ENCODE measurements at places on chromosomes 2 and 18.

- DNase-seq = no peak
These were observed 25.5 kb downstream of the PLEK start for GRCh38 chr2:68390586-68390985.

DNA sequence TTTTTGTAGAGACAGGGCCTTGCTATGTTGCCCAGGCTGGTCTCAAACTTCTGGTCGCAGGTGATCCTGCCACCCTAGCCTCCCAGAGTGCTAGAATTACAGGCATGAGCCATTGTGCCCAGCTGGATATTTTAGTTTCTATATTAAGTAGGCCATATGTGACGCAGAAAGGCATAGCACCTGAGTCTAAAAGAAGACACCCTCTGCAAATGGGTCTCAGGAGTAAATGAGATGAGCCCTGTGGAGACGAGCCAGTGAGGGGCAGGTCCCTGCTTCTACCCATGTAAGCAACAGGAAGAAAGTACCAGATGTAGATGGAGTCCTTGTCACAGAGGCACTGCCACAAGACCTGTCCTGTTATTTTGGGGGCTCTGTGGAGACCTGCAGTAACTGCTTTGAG lies 322.4 kb downstream of the PTPRM start:
- DNase-seq = no peak

DNA sequence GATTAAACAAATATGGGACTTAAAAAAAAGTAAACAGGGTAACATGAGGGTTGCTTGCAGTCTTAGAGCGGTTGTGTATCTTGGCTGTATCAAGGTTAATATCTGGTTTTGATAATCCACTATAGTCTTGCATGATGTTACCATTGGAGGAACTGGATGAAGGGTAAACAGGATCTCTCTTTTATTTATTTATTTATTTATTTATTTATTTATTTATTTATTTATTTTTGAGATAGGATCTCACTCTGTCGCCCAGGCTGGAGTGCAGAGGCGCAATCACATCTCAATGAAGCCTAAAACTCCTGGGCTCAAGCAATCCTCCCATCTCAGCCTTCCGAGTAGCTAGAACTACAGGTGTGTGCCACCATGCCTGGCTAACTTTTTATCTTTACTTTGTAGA lies 42.9 kb upstream of the FAM124B start:
- DNase-seq = no peak

DNA sequence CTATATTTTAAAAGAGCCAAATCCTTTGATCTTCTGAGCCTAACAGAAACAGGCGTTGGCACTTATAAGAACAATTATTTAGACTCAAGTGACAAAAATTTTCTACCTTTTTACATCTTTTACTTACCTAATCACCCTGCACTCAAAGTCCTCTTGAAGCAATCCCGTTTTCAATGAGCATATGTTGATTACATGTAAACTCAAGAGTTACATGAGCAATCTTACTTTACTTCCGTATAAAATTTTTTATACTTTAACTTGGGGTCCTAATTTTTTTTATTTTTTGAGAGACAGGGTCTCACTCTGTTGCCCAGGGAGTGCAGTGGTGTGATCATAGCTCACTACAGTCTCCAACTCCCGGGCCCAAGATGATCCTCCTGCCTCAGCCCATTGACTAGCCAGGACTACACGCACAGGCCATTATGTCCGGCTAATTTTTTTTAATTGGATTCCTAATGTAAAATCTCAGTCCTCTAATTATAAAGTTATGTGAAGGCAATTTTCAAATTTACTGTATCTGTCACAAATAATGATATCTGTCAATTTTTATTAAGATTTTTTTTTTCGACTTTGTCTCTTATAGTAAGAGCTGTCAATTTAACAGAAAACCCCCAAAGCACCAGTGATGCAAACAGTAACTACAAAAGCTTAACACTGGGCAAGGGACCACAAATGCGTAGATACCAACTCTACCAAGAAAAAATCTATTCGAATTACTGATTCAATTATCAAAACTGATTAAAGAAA lies 19.1 kb upstream of the STPG4 start:
- DNase-seq = peak; percentile 47

DNA sequence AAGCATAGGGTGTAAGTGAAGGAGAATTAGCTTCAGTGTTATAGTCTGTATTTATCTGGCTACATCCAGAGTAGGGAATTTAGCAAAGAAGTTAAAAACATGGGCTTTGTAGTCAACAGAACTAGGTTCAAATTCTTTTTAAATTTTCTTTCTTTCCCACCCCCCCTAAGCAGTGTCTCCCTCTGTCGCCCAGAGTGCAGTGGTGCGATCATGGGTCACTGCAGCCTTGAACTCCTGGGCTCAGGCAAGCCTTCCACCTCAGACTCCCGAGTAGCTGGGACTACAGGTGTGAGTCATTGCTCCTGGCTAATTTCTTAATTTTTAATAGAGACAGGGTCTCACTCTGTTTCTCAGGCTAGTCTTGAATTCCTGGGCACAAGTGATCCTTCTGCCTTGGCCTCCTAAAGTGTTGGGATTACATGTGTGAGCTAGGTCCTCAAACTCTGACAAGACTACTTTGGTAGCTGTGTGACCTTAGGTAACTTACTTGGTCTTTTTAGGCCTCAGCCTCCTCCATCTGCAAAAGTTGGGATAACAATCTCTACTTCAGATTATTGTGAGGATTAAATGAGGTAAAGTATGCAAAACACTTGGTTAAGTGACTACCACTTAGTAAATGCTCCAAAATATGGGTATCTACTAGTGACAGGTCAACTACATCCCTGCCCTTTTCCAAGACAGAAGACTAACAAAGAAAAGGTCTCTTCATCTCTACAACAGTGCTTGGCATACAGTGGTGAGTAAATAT lies 17.8 kb downstream of the DOK1 start:
- no peak for DNase-seq

All from brain (organoid and tissue), 16 donors.